ENCODE measurements at places on chromosomes 4 and X.

- DNase-seq = no peak
These were observed 184.1 kb upstream of the LNX1 start for GRCh38 chr4:53775381-53775780.

- no peak for DNase-seq
These were observed 811.4 kb upstream of the HS3ST1 start for GRCh38 chr4:12239897-12240636.

DNA sequence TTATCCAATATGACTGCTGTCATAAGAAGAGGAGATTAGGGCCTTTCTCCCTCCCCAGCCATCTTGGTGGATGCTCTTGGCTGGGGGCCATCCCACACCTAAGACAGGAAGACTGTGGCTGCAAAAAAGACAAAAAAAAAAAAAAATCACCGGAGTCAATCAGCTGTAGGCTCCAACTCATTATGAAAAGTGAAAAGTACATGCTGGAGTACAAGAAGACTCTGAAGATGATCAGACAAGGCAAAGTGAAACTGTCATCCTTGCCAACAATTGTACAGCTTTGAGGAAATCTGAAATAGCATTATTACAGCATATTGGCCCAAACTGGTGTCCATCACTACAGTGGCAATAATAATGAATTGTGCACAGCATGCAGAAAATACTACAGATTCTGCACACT, 5.2 kb downstream of the EGFL6 start:
- no peak for DNase-seq

- DNase-seq = no peak
These were observed 101.9 kb upstream of the SFRP2 start for GRCh38 chr4:153890761-153891160.

GRCh38 chrX:136386173-136386572, 85.4 kb downstream of the ADGRG4 start:
- DNase-seq = no peak

Data from pancreas (tissue), 10 donors.